ENCODE measurements at places on chromosomes 5 and 9.

DNA sequence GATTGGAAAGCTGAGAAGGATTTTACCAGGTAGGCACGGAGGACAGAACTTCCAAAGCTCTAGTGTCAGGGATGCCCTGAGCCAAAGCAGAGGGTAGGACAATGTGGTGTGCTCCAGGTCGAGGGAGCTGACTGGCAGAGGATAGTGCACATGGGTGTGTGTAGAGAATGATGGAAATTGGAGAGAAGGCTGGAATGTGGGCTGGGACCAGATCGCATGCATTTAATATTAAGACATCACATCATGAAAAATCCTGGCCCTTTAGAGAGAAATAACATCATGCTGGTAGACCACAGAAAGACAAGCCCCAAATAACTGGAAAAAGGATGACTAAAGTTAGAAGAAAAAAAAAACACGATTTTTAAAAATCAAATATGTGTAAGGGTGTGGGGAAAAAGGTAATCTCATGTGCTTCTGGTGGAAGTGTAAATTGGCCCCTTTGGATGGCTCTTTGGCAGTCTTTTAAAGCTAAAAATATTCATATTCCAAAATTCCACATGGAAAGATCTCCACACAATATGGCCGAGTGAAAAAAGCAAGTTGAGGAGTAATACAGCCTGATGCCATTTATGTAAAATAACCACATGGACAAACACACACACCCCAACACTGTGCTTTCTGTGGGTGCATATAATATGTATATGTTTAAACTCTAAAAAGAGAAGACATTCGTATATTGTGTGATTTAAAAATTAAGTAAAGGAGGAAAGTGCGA is 67.0 kb upstream of the TGFBR1 start:
- DNase-seq: no peak

GRCh38 chr5:17123010-17123409 is 94.4 kb upstream of the BASP1 start:
- DNase-seq: no peak

GRCh38 chr5:135743705-135744411 is 90.6 kb upstream of the SLC25A48 start:
- no peak for DNase-seq

DNA sequence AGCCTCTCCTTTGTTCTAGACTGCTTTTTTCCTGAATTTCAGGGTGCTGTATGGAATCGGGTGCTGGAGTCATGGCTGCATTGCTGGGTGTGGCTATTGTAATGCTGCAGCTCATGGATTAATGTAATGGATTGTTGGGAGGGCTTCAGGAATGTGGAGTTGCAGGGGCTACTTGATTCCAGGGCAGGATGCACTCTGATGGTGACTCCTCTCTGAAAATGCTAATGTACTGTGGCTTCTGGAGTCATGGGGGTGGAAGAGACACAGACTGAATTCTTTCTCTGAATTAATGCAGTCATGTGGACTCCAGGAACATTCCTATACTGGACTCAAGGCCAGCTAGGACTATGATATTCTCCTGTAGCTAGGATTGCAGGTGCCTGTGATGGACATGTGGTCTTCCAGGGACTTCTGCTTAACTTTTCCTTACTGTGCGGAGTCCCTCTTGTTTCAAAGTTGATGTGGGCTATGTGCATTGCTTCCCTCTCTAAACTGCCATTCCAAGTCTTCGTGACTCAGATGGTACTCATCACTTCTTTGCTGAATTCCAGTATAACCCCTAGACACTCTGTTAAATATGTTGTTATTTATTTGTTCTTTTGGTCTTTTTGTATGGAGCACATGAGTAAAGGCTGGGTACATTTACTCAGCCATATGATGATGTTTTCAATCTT is 396.2 kb downstream of the KCTD16 start:
- DNase-seq: no peak

- DNase-seq: no peak
Observed at GRCh38 chr9:93911801-93912554, 43.2 kb downstream of the BARX1 start.
